ENCODE measurements at places on chromosomes 5 and 9.

- no peak for DNase-seq
Measured at GRCh38 chr9:128643519-128644300, 12.9 kb downstream of the DYNC2I2 start.

GRCh38 chr5:14277385-14278320 lies 134.5 kb downstream of the TRIO start:
- no peak for DNase-seq

DNA sequence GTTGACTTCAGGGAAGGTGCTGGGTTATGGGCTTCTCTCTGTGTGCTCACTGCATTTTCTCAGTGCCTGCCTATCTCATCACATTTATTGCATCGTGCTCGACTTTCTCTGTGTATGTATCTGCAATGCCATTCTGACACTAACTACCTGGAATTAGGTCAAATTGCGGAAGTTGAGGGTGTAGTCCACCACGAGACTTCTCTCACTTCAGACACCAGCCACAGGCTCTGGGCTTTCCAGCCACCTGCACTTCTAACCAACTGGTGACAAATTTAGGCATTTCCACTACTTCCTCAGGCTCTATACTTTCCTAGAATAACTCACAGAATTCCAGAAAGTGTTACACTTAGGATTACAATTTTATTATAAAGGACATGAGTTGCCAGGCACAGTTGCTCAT lies 188.6 kb upstream of the ZNF608 start:
- no peak for DNase-seq

DNA sequence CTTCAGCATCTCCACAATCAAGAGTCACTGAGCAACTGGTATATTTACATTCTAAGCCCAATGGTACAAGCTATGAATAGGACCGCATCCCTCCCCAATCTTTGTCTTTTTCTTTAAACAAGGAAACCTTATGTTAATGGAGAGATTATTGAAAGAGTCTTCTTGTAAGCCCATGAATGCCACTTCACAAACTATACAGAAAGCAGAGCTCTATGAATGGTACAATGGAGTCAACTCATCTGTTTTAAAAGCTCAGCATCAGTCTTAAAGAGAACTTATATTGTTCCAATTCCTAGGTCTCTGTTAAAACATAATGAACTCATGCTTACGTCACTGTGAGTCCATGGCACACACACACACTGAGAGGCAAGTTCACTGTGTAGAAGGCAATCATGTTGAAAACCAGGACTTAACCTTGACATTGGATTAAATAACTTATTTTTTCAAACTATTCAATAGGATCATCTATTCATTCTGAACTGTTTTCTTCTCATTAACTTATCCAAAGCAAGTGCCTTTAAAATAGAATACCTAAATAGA lies 4.5 kb downstream of the NREP start:
- DNase-seq = no peak

DNA sequence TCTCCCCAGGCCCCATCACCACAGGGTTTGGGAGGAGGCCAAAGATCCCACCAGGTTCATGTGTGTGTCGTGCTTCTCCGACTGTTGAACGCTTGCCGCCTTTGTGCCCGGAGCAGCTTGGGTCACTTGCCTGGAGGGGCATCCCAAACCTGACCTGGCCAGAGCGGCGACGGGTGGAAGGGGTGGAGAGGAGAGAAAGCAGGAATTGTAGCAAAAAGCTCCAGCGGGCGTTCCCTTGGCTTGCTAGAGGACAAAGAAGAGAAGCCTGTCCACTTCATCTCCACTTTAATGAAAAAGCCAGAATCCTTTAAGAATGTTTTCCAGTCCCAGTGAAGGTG lies 2.9 kb upstream of the TRIM41 start:
- no peak for DNase-seq

- DNase-seq = no peak
Measured at GRCh38 chr9:110801426-110801825, 132.8 kb downstream of the MUSK start.

GRCh38 chr9:71587576-71588362 lies 180.5 kb downstream of the CEMIP2 start:
- DNase-seq = no peak

DNA sequence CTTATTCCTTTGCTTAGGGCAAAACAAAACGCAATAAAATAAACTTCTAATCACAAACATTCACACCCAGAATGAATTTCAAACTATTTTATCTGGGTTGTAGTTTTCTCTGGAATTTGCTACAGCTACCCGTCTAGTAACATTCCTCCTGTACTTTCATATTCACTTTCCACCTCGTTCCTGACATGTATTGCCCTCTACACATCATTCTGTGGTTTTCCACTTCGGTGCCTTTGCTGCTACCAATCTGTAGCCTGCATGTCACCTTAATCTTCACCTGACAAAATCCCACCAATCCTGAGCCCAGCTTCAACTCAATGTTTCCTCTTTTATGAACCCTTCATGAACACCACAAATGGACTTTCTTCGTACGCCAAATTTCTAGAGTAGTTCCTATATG lies 694.1 kb upstream of the C9orf72 start:
- no peak for DNase-seq

DNA sequence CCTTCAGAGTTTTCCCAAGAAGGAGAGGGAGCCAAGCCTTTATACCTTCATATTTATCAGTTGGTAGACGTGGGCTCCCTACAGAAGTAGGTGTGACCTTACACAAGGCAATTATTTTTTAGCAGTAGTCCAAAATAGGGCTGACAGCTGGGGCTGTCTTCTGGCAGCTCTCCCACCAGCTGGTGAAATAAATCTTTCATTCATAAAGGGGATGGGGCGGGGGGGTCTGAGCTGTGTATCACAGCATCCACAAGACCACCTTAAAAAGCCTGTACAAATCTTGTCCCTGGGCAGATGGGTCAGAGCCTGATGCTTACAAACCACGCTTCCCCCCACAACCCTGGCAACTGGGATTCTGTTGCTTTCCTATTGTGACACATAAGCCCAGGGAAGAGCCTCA lies 19.7 kb downstream of the CSF2 start:
- DNase-seq = no peak

DNA sequence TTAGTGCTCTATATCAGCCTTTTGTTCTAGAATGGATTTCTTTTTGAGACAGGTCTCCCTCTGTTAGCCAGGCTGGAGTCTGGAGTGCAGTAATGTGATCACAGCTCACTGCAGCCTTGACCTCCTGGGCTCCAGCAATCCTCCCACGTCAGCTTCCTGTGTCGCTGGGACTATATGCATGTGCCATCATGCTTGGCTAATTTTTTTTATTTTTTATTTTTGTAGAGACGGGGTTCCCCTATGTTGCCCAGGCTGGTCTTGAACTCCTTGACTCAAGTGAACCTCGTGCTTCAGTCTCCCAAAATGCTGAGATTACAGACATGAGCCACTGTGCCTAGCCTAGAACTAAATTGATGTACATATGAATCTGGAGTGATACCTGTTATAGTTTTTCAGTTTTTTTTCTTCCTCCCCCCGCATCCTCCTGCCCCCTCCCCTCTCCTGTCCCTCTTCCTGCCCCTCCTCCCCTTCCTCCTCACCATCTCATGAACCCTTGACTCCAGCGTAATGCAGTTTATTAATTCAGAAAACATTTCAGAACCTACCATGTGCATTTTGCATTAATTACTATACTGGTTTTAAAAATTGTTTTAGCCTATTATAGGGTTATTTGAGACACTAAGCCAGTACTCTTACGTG lies 37.4 kb upstream of the TNFAIP8 start:
- no peak for DNase-seq

GRCh38 chr9:116262448-116262847 lies 108.9 kb downstream of the PAPPA start:
- DNase-seq = no peak

DNA sequence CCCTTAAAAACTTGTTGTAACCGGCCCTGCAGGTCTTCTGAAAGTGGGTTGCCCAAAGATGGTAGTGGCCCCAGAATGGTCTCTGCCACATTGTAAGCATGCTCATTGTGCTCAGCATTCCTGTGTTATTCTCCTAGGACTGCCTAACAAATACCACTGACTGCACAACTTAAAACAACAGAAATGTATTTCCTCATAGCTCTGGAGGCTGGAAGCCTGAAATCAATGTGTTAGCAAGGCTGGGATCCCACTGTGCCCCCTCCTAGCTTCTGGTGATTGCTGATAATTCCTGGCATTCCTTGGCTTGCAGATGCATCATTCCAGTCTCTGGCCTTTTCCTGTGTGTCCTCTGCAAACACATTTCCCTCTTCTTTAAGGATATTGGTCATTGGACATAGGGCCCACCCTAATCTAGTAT lies 3.4 kb upstream of the GCNT4 start:
- no peak for DNase-seq

DNA sequence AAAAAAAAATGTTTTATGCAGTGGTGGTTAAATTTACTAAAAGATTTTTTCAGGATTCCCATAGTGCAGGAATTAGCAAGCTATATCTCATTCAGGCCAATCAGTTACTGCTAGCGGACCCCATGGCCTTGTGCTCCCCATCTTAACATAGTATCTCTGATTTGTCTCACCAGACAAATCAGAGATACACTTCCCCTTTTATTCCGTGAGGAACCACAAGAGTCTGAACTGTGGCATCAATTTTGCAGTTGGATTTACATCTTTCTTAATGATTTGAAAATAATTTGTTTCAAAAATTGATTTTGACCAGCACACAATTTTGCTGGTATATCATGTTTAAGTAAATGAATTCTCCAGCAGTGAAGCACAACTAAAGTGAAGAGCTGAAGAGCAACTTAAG lies 17.9 kb downstream of the ITGA1 start:
- DNase-seq = no peak

- DNase-seq = no peak
Measured at GRCh38 chr5:176415240-176415951, 943 bp downstream of the CLTB start.

Data from SJCRH30 (cell line).